ENCODE measurements at places on chromosomes 12 and 14. TPM values are rescaled to one million over a fixed set of nuclear protein-coding genes. Genes with fewer than 3 reads are reported as not detected.

GRCh38 chr12:85457016-85457415 lies 177.0 kb downstream of the ALX1 start:
- DNase-seq, result no peak

DNA sequence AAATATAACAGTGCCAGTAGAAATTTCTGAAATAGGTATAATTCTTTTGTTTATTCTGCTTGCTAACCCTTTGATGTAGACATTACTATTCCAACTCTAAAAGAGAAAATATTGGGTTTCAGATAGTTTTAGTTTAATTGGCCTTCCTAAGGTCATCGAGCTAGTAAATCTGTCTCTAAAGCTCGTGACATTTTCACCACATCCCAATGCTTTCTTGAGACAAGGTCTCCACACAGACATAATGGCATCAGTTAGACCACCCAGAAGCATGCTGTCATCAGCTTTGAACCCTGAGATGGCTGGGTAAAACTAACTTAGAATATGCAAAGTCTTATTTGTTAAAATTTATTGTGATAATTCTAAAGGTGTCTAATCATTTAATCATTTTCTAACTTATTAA lies 52.0 kb downstream of the PIK3C2G start:
- no peak for DNase-seq

GRCh38 chr12:126434412-126434985 lies 1369.3 kb downstream of the AACS start:
- DNase-seq, result no peak

DNA sequence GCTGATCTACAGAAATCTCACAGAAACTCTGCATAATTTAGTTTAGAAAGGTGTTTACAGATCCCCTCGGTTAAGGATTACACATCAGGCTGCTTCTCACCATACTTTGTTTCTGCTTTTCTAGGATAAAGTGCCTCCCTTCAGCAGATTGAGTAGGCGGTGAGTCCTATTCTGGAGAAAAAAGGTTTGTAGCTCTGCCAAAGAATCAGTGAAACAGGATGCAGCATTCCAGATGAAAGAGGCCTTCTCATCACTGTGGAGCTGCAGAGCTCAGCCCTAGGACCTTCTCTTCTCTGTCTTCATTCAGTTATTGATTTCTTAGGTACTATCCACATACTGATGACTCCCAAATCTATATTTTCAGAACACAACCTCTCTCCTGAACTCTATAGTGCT lies 155.5 kb upstream of the KRR1 start:
- no peak for DNase-seq

DNA sequence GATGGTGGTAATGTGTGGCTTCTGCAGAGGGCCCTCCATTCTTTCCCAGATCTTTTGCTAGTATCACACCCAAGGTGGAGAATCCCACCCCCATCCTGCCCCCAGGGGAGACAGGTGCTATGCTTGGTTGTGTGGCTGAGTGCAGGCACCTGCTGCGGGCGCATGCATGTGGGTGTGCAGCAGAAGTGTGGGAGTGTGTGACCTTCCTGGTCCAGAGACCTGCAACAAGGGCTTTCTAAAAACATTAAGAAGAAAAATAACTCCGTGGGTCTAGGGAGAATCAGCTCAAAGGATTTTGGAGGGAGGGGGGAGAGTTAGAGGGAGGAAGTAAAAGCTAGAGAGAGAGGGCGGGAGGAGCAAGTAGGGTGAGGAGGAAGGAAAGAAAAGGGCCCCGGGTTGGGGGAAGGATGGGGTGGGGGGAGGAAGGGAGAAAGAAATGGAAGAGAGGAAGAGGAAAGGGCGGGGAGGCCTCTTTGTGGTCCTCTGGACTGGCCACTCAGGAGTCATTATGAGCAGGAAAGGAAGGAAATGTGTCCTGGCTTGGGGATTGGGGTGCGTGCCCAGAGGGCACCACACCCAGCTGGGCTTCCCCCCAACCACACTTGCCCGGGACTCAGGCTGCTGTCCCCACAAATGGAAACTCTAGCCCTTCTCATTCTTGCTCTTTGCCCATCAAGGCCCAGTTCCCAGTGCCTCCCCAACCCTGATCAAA lies 3.1 kb upstream of the FIGNL2 start:
- no peak for DNase-seq

The RNASE2 gene
- 1.1 TPM for total RNA-seq

GRCh38 chr12:91781114-91781513 lies 364.5 kb downstream of the BTG1 start:
- DNase-seq, result no peak

DNA sequence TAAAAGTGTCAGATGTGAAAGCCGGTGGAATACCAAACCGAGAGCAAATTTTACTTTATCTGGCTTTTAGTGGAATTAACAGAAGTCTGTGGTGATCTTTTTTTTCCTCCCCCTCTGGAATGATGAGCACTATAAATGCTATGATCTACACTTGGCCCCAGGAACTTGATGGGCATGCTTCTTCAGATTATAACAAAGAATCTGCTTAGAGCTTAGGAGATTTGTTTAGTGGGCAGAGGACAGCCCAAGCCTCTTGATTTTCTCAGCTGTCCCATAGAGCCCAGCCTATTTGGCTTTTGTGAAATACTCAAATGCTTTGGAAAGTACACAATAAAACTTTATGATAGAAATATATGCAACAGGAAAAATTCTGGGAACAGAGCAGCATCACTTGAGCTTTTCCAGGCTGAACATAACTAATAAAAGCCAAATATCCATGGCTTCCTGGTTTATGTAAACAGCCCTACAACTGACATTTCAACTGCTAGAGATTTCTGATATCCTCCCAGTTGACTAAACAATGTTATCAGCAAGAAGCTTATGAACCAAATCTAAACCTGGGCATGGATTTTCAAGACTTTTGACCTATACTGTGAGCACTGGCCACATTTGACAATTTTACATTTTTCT lies 149.6 kb downstream of the PLXNC1 start:
- no peak for DNase-seq
